ENCODE measurements at places on chromosomes 5 and 9.

GRCh38 chr5:5424736-5425135, 2.3 kb downstream of the ICE1 start:
- DNase-seq: no peak

- DNase-seq: no peak
These were observed 9.7 kb downstream of the NFIB start for GRCh38 chr9:14304259-14304658.

GRCh38 chr5:64637144-64637543, 53.2 kb upstream of the SHISAL2B start:
- DNase-seq: no peak

DNA sequence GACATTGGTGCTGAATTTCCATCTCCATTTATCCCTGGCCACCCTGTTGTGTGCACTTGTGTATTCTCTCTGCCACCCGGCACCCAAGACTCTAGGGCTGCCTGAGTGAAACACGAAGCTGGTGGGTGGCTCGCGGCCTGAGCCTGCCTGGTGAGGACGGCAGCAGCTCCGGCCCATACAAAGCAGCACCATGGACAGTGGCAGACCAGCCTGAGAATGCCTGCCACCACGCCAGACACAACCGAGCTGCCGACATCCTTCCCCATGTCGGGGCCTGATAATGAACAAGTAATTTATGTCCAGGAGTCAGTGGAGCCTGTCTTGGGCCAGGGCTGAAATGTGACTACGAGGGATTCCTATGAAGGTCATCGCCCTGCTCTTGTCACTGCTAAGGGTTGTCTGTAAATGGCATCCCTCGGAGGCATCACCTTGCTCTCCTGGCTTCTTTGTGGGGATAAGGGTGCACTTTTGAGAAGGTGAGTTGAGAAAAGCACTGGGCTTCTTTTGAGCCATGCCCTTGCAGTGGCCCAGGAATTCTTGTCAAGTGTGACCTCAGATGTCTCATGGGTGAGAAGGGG, 175.7 kb downstream of the MELK start:
- no peak for DNase-seq

GRCh38 chr5:139276426-139276825, 17.1 kb upstream of the MATR3 start:
- DNase-seq: no peak

- DNase-seq: no peak
These were observed 110.0 kb downstream of the SLC28A3 start for GRCh38 chr9:84230355-84231145.

All from NCI-H187 (cell line).